Fibroblast of mammary gland (primary cell): ENCODE measurements at places on chromosomes 12 and 14.
A peak's percentile ranks its signal among the peaks of the same experiment; 100 is the strongest.

DNA sequence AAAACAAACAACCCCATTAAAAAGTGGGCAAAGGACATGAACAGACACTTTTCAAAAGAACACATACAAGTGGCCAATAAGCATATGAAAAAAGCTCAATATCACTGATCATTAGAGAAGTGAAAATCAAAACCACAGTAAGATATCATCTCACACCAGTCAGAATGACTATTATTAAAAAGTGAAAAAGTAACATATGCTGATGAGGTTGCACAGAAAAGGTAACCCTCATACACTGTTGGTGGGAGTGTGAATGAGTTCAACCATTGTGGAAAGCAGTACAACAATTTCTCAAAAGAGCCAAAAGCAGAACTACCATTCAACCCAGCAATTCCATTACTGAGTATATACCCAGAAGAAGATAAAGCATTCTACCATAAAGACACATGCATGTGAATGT lies 18.2 kb downstream of the PDE6H start:
- DNase-seq, result no peak

GRCh38 chr12:810671-811415 lies 58.5 kb downstream of the WNK1 start:
- DNase-seq, result peak; percentile 35

- no peak for DNase-seq
Measured at GRCh38 chr14:90517076-90517841, 120.4 kb downstream of the CALM1 start.

DNA sequence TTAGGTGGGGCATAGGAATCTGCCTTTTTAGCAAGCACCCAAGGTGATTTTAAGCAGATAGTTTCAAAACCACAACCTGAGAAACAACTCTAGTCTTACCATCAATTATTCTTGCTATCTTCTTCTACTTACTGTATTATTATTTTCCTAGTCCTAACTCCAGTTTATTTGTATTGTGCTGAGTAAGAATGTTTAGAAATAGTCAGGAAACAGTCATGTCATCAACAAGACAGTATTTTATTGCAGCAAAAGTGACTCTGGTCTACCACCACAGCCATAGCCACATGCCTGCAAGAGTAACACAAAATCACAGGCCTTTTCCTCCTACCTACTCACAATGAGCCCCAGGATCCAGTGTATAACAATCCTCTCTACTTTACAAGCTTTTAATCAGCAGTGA lies 46.3 kb upstream of the FLRT2 start:
- no peak for DNase-seq

- no peak for DNase-seq
Measured at GRCh38 chr14:27435923-27436670, 838.3 kb upstream of the NOVA1 start.

DNA sequence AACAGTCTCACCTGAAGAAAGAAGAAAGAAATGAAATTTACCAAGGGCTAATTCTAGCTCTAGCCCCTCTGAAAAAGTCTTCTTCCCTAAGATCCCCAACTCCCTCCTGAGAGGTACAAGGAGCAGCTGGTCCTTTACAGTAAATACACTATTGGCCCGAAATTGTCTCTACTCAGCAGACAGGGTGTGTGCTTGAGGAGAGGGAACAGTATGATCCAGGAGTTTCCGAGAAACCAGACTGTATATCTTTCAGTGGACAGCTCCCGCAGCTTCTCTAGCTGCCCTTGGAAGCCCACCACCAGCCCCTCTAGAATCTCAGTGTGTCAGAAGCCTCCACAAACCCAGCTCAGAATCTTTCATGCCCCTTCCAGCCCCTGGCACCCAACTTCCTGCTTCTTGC lies 8.1 kb downstream of the GPR84 start:
- no peak for DNase-seq

GRCh38 chr14:74841230-74842207 lies 34.4 kb downstream of the PROX2 start:
- no peak for DNase-seq

- DNase-seq, result peak; percentile 73
Measured at GRCh38 chr12:132503618-132504204, 13.8 kb downstream of the FBRSL1 start.

DNA sequence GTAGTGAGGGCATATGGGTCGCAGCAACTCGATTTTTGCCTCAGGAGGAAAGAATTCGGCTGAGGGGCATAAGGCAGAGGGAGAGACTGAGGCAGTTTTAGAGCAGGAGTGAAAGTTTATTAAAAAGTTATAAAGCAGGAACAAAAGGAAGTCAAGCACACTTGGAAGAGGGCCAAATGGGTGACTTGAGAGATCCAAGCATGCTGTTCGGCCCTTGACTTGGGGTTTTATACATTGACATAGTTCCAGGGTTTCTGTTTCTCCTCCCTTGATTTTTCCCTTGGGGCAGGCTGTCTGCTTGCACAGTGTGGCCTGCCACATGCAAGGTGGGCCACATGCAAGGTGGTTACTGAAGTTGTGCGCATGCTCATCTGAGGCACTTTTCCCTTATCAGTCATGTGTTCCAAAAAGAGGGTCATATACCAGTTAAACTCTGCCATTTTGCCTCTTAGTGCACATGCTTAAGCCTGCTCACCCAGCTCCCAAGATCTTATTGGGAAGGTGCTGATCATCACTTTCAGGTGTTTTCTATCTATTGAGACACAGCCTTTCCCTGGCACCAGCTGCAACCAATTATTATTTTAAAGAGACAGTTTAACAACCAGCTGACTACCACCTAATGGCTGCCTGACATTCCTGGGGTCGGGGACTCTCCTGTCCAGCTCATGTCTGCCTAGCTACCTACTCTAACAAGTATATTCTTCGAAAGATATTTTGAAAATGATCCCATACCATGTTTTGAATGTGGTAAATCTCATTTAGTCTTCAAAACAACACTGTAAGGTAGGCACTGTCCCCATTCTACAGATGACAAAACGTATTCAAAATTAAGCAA lies 19.9 kb downstream of the PTGER2 start:
- peak; percentile 48 for DNase-seq
